Upper lobe of left lung (tissue), 6 donors: ENCODE measurements at places on chromosomes 4 and X.

DNA sequence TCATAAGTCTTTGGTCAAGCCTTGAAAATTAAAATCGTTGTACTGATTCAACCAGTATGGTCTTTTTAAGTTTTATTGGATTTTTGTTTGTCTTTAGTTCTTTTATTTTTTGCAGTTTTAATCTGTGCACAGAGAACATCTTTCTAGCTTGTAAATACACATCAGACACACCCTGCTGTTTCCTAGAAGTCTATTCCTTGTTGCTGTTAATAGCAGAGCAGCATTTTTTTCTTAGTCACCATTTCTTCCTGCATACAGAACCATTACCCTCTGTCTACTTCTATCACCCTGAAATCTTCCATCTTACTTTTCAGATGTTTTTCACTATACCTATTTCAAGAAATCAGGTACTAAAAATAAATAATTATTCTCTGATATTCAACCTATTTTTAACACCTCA is 375.4 kb downstream of the GRID2 start:
- H3K36me3 ChIP-seq = no peaks in the 10 kb centered on the region
- no peak overlapping the region for H3K4me3 ChIP-seq
- H3K27me3 ChIP-seq = no peaks in the 10 kb centered on the region
- H3K4me1 ChIP-seq = no peaks in the 10 kb centered on the region

GRCh38 chr4:54625391-54625790 is 32.4 kb upstream of the KIT start:
- peaks cover 9% of the 10 kb centered on the region for H3K4me1 ChIP-seq
- H3K36me3 ChIP-seq = no peaks in the 10 kb centered on the region
- no peak for DNase-seq
- no peak overlapping the region for H3K27ac ChIP-seq
- H3K27me3 ChIP-seq = no peaks in the 10 kb centered on the region
- no peak overlapping the region for H3K4me3 ChIP-seq

GRCh38 chrX:148537556-148538182 is 37.3 kb downstream of the AFF2 start:
- no peaks in the 10 kb centered on the region for H3K27me3 ChIP-seq
- no peaks in the 10 kb centered on the region for H3K4me1 ChIP-seq
- no peaks in the 10 kb centered on the region for H3K36me3 ChIP-seq
- no peak overlapping the region for H3K4me3 ChIP-seq

DNA sequence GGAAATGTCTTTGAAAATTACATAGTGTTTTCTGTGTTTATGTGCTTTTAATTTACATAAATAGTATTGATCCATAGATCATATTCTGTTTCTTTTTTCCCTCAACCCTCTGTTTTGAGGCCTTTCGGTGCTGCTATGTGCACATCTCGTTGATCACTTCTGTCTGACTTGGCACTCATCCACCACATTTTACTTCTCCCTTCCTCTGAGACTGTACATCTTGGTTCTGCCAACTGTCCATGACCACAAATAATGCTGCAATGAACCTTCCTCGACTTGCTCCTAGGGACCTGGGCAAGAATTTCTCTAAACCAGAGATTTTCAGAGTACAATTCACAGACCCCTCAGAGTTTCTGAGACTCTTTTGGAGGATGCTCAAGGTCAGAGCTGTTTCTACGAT is 74.4 kb downstream of the RTL5 start:
- H3K27ac ChIP-seq = no peak overlapping the region
- H3K4me3 ChIP-seq = no peak overlapping the region
- no peaks in the 10 kb centered on the region for H3K36me3 ChIP-seq
- no peaks in the 10 kb centered on the region for H3K27me3 ChIP-seq
- peaks cover 3% of the 10 kb centered on the region for H3K4me1 ChIP-seq

DNA sequence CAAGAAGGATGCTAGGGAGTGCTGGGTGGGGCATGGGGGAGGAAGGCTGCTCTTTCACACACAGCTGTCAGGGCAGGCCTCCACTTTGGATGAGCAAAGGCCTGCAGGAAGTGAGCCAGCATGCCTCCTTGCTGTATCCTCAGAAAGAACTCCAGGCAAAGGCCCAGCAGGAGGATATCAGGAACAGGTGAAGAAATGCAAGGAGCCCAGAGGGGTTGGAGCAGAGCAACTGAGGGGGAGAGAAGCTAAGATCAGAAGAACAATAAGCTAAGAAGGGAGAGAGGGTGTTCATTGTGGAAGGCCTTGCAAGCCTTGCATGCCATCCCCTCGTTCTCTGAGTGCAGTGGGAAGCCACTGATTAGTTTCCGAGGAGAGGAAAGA is 115.1 kb downstream of the CAMK2D start:
- no peak overlapping the region for H3K27ac ChIP-seq
- peaks cover 20% of the 10 kb centered on the region for H3K4me1 ChIP-seq
- DNase-seq = no peak
- no peaks in the 10 kb centered on the region for H3K27me3 ChIP-seq
- H3K36me3 ChIP-seq = no peaks in the 10 kb centered on the region
